ENCODE measurements at places on chromosomes 4 and X. TPM values are rescaled to one million over a fixed set of nuclear protein-coding genes. Genes with fewer than 3 reads are reported as not detected.

The YIPF7 gene
- not detected for polyA plus RNA-seq

The SHROOM3 gene
- polyA plus RNA-seq = 1.5 TPM

The SYTL4 gene
- 0.16 TPM for polyA plus RNA-seq

The ACE2 gene
- polyA plus RNA-seq = not detected

DNA sequence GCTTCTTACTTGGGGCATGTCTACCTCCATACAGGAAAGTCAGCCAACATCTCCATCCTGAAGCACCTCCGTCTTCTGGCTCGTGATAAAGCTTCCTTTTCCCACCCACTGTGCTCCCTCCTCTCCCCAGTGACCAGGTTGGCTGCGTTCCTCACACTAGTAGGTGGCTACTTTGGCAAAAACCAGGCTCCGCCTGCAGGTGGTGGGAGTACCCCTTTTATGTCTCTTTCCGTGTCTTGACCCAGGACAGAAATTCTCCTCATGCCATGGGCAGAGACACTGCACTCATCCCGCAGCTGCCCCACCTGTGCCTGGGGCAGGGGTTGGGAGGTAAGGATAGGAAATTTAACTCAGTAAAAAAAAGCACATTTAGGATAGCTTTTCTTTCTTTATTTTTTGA, 50.9 kb downstream of the ENPP6 start:
- peaks cover 7% of the 10 kb centered on the region for H3K4me1 ChIP-seq
- no peaks in the 10 kb centered on the region for H3K36me3 ChIP-seq
- H3K27ac ChIP-seq = no peak overlapping the region
- H3K27me3 ChIP-seq = peaks cover 8% of the 10 kb centered on the region
- H3K4me3 ChIP-seq = no peak overlapping the region

DNA sequence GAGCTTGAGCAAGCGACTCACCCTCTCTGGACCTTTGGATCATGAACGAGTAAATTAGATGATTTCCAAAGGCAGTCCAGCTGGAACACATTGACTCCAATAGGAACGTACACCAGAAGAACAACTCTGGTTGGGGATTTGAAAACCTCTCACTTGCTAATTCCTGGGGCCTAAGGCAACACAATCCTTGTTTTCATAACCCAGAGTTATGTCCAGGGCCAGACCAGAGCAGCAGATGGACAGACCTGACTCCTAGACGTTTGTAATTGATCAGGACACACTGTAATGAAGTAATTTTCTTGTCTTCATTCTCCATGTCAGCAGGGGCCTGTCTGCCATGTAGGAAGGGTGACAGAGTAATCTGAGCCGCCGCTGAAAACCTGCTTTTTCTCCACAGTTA, 283.9 kb downstream of the IDS start:
- DNase-seq = no peak
- no peaks in the 10 kb centered on the region for H3K27me3 ChIP-seq
- H3K36me3 ChIP-seq = no peaks in the 10 kb centered on the region
- no peak overlapping the region for H3K27ac ChIP-seq

- H3K27me3 ChIP-seq = peaks cover 2% of the 10 kb centered on the region
- H3K36me3 ChIP-seq = no peaks in the 10 kb centered on the region
- H3K4me1 ChIP-seq = no peaks in the 10 kb centered on the region
- no peak overlapping the region for H3K4me3 ChIP-seq
- H3K27ac ChIP-seq = no peak overlapping the region
- no peak for DNase-seq
Observed at GRCh38 chr4:143782521-143782920, 82.0 kb upstream of the FREM3 start.

DNA sequence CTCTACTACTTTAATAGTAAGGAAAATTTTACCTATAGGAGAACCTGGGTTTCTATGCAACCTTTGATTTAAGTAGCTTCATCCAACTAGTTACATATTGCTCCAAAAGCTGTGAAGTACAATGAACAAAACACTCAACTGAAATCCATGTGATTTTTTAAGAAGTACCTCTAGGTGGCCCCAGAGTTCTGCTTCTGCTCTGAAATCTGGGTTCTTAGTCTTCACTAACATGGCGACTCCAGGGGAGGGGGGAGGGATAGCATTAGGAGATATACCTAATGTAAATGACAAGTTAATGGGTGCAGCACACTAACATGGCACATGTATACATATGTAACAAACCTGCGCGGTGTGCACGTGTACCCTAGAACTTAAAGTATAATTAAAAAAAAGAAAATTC, 73.4 kb upstream of the MAGEB2 start:
- no peaks in the 10 kb centered on the region for H3K27me3 ChIP-seq
- H3K27ac ChIP-seq = no peak overlapping the region
- no peaks in the 10 kb centered on the region for H3K4me1 ChIP-seq
- H3K36me3 ChIP-seq = no peaks in the 10 kb centered on the region

Data from B cell (primary cell).